ENCODE measurements at places on chromosomes 4 and X.

DNA sequence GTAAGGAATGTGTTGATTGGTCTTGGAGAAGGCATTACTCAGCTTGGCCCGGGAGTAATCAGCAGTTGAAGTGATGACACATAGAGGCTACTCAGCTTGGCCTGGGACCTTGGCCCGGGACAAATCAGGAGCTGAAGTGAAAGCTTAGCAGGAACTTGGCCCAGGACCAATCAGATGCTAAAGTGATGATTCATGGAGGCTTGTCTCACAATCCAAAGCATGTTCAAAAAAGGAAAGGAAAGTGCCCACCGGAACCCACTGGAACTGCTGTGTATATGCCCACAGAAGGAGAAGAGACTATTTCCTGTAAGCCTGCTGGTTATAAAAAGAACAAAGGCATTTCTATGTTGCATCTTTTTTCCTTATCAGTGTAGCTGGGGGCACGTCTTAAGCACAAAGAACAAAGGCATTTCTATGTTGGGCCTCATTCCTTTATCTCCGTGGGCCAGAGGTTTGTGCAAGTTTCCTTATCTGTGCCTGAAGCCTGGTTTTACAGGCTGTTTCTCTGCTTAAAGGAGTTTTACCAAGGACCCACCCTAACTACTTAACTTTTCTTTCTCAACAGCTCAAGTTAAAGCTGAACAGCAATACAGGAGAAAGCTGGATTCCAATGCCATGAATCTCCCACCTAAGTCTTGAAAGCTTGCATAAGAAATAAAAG lies 1176.7 kb downstream of the NLGN4X start:
- DNase-seq, result peak; percentile 83

- DNase-seq, result no peak
These were observed 2.7 kb downstream of the GAR1 start for GRCh38 chr4:109818268-109818667.

- no peak for DNase-seq
These were observed 41.8 kb upstream of the WWC2 start for GRCh38 chr4:183057255-183057654.

GRCh38 chr4:113758372-113758771 lies 3.2 kb downstream of the CAMK2D start:
- peak; percentile 9 for DNase-seq

DNA sequence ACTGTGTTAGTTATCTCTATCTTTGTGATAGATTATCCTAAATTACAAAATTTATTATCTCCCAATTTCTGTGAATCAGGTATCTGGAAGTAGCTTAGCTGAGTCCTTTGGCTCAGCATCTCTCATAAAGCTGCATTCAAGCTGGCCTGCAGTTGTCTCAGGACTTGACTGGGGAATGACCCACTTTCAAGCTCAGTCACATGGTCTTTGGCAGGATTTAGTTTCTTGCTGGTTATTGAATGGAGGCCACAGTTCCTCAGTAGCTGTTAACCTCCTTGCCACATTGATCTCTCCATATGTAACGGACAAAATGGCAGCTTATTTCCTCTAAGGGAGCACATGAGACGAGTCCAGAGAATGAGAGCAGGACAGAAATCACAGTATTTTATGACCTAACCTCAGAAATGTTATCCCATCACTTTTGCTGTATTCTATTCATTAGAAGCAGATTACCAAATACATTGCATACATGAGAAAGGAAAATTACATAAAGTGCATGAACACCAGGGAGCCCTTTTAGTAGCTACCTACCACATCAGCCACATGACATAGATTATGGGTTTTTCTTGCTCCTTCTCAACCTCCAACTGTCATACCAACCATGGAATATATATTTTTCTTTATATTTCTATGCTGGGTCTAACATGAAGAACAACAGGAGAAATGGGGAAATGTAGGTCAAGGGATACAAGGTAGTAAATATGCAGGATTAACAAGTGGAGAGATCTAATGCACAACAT lies 730.1 kb downstream of the CCSER1 start:
- DNase-seq, result no peak

- no peak for DNase-seq
These were observed 608.6 kb downstream of the KLHL13 start for GRCh38 chrX:117508021-117508420.

DNA sequence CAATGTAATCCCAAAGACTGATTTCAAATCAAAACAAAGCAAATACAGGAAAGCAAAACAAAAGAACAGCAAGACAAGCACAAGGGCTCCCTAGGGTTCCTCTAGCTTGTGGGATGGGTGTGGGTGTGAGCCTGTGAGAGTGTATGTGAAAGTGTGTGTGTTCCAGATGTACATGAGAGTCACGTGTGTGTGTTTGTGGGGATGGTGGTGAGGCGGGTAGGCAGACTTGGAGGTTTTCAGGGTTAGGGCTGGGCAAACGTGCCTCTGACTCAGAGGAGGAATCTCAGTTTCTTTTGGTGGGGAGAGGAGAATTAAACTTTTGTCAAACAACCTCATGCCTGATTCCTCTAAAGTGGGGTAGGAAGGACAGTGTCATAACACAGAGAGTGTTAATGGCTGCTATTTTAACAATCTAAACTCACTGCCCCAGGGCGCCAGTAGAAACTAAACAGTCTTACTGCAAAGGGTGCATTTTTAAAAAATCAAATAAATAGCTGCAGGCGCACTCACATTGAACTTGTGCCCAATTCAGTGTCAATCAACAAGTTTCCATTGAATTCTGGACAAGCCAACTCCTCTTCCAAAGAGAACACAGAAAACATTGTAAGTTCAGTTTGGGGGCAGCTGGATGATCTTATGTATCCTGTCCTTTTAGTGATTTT lies 51.8 kb downstream of the CHRDL1 start:
- no peak for DNase-seq

GRCh38 chr4:3605491-3605890 lies 73.3 kb upstream of the LRPAP1 start:
- no peak for DNase-seq

- DNase-seq, result no peak
These were observed 136.3 kb downstream of the HS6ST2 start for GRCh38 chrX:132821974-132822633.

DNA sequence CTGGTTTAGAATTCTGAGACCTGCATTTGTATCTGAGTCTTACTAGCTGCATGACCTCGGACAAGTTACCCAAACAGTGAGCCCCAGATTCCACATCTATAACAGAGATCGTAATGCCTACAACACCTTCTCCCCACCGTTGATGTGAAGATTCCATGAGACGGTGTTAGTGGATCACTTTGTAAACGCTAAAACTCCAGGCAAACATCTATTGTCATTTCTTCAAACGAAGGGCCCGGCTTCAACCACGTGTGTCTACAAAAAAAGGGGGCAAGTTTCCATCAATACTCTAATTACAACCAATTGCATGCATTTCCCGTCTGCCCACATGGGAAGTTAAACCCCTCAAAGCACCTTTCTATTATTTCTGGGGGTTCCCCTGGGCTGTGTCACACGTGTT lies 99.1 kb upstream of the ENPP6 start:
- no peak for DNase-seq

- no peak for DNase-seq
These were observed 219.0 kb downstream of the KLHL4 start for GRCh38 chrX:87736576-87736975.

DNA sequence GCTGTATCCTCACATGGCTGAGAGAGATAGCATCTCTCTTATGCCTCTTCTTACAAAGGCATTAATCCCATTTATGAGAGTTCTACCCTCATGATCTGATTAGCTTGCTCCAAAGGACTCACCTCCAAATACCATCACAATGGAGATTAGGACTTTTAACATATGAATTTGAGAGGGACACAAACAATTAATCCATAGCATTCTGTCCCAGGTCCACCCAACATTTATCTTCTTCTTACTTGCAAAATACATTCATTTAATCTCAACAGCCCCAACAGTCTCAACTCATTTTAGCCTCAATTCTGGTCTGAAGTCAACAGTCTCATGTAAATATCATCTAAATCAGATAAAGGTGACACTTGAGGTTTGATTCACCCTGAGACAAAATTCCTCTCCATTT lies 555.4 kb downstream of the RAB28 start:
- no peak for DNase-seq

GRCh38 chrX:53544936-53545335 lies 110.8 kb upstream of the HSD17B10 start:
- no peak for DNase-seq

DNA sequence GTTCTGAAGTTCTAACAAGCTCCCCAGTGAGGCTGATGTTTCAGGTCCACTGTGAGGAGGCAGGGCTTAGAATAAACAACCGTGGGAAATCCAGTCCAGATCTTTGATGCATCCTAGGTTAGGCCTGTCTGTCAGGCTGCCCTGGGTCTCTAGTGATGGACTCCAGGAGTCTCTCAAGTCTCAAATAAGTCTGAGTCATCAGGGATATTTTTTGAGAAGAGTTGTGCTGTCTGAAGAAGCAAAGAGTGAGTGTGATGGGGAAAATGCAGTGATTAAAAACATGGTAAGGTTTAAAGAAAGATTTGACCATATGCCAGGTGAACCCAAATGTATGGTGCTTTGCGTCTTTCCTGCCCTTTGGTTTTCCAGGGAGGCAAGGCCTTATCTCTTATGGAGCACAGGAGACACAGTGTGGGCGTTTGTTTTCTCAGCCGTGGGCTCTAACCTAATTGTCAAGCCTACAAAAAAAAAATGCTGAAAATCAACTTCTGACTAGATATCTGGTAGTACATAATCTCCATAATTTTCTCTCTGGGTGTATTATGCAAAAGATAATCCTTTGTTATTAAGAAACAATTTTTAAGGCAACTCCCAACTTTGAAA lies 100.7 kb downstream of the PTTG2 start:
- no peak for DNase-seq

- DNase-seq, result no peak
These were observed 565.4 kb downstream of the GRXCR1 start for GRCh38 chr4:43457866-43458265.

DNA sequence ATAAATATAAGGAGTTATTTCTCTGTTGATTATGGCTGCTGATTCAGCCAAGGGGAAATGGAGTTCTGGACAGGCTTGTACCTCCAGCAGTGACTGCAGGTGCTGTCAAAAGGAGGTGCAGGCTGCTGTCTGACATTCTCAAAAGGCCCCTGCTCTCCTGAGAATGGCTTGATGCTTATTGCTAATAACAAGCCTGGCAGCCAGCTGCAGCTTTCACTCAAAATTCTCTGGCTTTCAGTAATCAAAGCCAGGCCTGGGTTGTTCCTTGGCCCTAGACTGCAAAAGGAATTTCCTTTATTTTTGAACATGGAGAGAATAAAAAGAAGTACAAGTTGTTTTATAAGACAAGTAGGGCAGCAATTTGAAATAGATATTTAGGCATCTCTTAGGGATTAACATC lies 575.9 kb downstream of the MID1IP1 start:
- DNase-seq, result no peak
